CD8-positive, alpha-beta memory T cell (primary cell): ENCODE measurements at places on chromosomes 11 and 22. TPM values are rescaled to one million over a fixed set of nuclear protein-coding genes. Genes with fewer than 3 reads are reported as not detected.

- no peak for DNase-seq
These were observed 4.6 kb upstream of the SELENOO start for GRCh38 chr22:50196256-50196655.

- no peak for DNase-seq
These were observed 4.0 kb downstream of the AP5B1 start for GRCh38 chr11:65776710-65777141.

- DNase-seq, result no peak
These were observed 878.5 kb upstream of the LRRC4C start for GRCh38 chr11:42337786-42338455.

- no peak for DNase-seq
These were observed 2.5 kb downstream of the DBX1 start for GRCh38 chr11:20157728-20158127.

The PRR33 gene
- total RNA-seq, result not detected

The KCNJ1 gene
- total RNA-seq, result not detected
